ENCODE measurements at places on chromosomes 16 and 17.

DNA sequence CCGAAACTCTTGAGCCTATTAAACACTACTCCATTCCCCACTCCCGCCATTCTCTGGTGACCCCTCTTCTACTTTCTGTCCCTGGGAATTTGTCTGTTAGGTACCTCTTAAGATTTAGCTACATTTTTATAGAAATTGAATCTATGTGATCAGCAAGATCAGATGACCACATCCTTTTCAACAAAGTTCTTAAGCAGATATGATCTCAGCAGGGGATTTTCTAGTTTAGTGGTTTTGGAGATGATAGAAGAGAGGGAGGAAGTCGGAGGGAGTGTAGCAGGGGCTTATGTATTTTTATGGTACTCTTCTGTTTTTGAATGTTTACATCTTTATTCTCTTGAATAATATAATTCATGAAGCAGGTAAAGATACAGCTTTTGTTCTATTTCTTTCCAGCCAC lies 40.8 kb downstream of the RPA1 start:
- DNase-seq = no peak

- no peak for DNase-seq
These were observed 271.0 kb downstream of the GRIN2A start for GRCh38 chr16:9911231-9911630.

DNA sequence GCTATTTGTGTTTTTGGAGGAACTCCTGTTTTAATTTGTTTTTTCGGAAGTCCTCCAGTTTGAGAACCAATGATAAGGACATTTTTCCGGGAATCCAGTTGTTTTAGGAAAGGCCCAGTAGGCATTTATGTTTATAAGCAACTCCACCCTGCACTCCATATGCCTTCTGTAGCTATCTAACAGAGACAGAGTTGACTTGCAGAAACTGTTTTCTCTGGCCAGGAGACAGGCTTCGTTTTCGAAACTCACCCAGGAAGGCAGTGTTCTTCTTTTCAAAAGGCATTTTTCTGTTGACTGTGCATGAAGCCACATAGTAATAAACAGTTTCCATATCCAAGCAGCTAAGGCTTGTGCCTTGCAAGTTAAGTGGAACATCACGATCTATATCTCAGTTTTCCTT lies 587.1 kb downstream of the WWOX start:
- DNase-seq = no peak

DNA sequence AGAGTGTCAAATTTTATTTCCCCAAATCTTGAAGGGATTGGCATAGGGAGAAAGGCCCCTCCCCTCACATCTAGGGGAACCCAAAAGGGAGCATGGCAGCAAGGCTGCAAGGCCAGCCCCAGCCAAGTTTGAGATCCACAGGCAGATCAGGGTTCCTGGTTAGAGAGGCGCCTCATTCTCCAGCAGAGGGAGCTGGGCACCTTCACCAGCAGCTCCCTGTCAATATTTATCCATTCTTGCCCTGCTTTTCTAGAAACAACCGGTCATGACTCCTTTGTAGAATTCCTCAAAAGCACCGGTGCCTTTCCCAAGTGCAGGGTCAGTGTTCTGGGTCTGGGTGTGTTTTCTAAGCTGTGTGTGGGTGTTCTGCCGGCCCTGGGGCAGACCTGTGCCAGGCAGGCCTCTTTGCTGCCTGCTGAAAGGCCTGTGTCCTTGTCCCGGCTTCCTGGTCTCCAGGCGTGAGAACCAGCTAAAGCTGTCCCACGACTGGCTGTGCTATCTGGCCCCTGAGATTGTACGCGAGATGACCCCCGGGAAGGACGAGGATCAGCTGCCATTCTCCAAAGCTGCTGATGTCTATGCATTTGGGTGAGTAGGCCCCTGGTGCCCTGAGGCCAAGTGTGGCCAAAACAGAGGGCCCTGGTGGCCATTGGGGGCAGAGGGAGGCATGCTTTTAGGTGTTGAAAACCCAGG lies 21.2 kb upstream of the LGALS9 start:
- peak; percentile 70 for DNase-seq

GRCh38 chr16:4461250-4462085 lies 13.0 kb downstream of the NMRAL1 start:
- no peak for DNase-seq

DNA sequence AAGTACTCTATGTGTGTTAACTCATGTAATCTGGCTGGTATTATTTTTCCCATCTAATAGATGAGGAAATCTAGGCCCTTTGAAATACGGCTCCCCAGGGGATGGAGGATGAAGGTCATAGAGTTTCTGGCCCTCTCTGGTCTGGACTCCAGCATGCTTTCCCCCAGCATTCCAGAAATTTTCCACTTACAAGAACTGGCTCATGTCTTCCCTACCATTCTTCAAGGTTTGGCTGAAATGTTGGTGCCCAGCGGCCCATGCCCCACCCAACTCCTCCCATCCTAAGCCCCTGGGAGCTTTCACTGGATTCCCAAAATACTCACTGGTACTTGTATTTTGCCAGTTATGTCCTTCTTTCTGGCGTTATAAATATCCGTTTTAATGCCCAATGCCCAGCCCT lies 237.5 kb upstream of the NLRP1 start:
- DNase-seq = no peak

- DNase-seq = peak; percentile 89
These were observed 40.9 kb downstream of the RFFL start for GRCh38 chr17:35022536-35023063.

GRCh38 chr17:41665566-41666236 lies 23.0 kb upstream of the EIF1 start:
- DNase-seq = peak; percentile 92

DNA sequence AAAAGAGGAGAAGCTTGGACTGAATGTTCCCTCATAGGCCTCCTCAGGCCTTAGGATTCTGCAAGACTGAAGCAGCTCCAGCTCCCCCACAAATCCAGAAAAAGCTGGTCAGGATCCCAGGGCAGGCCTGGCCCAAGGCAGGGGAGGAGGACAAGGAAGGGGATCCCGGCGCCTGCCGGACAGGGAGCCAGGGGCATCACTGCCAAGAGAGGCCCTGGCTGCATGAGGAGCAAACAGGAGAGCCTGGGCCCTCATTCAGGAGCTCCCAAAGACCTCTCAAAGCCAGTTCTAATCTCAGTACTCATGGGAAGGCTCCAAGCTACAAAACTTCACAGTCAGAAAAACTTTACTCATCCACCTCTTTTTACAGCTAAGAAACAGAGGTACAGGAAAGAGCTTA lies 67.3 kb downstream of the ZNF423 start:
- no peak for DNase-seq

DNA sequence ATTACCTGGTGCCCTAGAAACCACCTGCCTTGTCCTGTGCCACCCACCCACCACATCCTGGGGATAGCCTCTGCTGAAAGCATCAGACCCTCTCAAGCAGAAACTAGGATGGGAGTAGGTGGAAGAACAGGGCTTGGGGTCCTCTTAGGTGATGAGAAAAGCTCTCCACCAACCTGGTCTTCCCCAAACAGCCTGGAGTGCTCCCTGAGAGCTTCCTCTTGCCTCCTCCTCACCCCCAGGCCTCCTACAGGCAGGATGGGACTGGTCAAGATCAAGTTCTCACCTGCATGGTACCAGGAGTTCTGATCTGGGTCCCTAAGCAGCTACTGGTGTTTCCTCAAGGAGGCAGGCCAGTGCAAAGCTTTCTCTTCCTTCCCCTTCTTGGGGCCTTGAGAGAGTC lies 15.4 kb downstream of the WNT9B start:
- DNase-seq = no peak

GRCh38 chr17:52110923-52111581 lies 47.5 kb downstream of the CA10 start:
- DNase-seq = no peak

- DNase-seq = no peak
These were observed 7.6 kb downstream of the RAB40B start for GRCh38 chr17:82690786-82691489.

DNA sequence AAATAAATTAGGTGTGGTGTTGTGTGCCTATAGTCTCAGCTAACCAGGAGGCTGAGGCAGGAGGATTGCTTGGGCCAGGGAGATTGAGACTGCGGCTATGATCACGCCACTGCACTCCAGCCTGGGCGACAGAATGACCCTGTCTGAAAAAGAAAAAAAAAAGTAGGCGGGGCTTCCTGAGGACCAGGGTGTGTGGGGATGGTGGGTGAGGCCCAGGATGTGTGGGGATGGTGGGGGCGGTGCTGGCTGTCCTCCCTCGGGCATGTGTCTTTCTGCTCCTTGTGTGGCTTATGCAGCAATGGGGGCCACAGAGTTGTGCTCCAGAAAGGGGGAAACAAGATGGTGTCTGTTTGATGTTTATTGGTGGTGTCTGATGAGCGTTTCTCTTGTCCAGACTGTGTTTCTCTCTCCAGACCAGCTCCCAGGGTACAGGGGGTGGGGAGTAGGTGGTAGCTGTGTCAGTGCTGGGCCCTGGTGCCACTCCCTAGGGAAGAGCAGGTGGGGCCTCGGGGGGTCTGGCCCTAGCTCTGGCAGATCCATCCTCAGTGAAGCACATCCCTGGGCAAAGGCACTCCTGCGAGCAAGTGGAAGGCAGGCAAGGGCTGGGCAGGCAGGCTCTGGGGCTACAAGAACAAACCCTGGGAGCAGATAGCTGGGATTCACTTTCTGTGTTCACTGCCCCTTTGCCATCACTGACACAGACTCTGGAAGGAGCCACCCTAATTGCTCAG lies 2.3 kb downstream of the LCAT start:
- DNase-seq = no peak

DNA sequence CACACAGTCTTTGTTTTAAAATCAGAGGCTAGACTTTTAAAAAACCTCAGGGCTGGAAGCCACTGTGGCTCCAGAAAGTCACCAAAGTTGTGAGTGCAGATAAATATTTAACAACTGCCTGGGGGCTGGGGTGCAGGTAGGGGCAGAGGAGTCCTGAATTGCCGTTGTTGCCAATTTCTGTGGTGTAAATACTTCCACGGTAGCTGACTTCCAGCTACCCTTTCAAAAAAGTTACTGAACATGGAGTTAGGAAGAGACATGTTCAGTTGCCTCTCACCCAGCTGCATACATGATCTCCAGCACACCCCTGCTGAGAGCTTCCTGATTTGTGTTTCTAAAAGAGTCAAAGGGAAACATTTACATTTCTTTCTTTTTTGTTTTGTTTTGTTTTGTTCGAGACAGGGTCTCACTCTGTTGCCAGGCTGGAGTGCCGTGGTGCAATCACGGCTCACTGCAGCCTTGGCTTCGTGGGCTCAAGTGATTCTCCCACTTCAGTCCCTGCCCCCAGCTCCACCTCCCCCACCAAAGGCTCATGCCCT lies 58.7 kb downstream of the PLXDC1 start:
- DNase-seq = no peak

DNA sequence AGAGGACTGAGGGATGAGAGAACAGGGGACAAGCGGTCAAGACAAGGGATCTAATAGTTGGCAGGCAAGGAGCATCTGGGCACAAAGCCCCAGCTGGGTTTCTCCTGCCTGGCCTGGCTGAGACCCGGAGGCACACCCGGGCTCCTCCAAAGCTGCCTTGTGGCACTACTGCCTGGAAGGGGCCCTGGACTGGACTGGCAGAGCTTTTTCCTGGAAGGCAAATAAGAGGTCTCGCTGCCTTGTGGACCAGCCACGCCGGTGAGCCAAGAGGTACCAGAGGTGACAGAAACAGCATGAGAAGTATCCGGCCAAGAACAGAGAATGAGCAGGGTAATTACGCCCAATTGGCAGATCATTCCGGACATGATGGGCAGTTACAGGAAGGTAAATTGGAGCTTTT lies 64.6 kb downstream of the GTF3C1 start:
- DNase-seq = no peak

DNA sequence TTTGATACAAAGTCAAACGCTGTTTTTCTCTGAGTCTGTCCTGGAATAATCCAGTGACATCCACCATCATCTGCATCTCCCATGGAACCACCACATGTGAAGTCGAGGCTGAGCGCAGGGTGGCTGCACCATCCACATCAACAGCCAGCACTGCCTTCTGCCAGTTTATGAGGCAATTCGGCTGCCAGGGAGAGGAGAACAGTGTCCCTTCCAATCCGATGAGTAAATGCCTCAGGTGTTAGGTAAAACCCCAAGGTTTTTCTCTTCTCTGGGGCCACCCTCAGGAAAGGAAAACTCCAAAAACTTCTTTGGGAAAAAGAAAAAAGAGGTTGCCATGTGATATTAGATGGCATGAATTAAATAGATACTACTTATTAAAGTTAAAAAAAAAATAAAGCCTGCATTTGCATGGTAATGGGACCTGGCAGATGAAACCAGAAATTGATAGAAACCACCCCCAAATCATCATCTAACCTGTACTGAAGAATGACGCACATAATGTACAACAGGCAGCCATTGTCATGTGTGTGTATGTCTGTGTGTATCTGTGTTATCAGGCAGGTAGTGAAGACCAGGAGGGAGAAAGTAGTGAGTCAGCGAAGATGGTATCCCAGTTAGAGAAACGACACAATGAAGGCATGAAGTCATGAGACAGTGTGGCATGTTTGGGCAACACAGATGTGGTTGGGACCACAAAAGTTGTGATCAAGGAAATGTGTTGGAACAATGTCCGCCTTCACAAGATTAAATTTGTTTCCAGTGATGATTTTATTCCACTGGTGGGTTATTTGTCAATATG lies 478.7 kb downstream of the CDH13 start:
- DNase-seq = peak; percentile 93

DNA sequence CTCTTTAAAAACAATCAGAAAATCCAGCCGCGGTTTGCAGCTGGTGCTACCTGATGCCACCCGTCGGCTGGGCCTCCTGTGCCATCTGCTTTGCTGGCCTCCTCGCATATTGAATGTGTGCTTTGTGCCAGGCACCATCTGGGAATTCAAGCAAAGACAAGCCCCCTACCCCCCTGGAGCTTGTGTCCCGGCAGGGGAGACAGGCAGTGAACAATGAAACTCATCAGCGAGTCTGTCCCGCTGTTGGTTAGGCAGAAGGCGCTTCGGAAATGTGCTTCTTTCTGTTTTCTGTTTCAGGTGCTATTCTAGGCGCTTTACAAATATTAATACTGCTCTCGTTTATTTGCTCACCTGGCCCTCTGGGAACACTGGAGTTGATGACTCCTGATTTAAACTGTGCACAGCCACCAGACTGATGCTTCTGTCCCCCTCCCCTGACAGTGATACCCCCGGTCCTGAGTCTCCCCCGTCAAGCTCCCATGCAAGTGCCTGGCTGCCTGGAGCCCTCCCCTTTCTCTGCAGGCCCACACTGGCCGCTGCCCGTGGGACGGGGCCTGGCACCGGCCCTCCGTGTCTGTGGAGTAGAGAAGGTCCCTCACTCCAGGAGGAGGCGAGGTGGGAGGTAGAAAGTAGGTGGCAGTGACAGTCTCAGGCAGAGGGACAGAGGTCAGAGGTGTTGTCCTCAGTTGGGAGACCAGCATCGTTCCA lies 126.1 kb upstream of the PLCG2 start:
- DNase-seq = no peak

DNA sequence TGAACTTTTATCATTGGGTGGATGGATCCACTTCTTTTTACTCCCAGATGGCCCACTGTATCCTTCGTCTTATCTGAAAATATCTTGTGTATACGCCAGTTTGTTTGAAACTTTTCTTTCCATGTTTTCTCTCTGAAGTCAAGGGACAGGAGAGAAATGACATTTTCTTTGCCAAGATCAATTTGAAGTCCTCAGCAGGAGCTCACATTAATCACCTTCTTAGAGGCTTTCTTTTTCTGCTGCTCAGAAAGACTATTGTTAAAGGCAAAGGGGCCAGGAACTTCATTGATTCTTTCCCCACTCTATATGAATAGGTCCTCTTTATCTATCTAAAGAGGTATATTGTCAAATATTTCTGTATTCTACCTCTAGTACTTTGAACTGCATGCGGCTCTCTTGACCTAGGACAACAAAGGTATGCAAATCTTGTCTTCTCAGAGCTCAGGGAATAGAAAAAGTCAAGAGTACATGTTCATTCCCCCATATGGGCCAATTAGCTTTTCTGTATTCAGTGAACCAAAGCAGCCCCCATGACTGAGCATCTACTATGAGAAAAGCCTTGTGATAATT lies 583.3 kb downstream of the HS3ST4 start:
- DNase-seq = no peak

GRCh38 chr17:78798695-78799559 lies 16.9 kb upstream of the CYTH1 start:
- DNase-seq = peak; percentile 47

Data from epithelial cell of esophagus (primary cell).